T1000 (cell line): ENCODE measurements at places on chromosomes 1 and 21.

- DNase-seq, result peak; percentile 25
These were observed 36.2 kb upstream of the BTG2 start for GRCh38 chr1:203268901-203269653.

DNA sequence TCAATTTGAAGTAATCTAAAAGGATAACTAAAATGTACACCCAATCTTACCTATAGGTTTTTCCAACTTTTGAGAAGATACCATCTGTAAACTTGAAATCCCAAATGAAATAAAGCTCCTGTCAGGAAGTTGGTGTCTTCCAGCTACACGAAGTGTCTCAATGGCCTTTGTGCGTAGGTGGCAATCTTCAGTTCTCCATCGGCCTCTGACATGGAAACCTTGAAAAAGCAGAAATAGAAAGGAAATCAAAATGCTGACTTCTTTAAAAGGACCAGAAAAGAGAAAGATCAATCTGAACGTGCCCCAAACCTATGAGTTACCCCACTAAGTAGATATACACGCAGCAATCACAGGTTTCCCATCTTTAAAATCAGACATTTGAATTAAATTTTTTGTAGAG lies 10.0 kb downstream of the MKNK1 start:
- DNase-seq, result no peak

- DNase-seq, result no peak
These were observed 32.5 kb downstream of the SASS6 start for GRCh38 chr1:100100202-100100601.

DNA sequence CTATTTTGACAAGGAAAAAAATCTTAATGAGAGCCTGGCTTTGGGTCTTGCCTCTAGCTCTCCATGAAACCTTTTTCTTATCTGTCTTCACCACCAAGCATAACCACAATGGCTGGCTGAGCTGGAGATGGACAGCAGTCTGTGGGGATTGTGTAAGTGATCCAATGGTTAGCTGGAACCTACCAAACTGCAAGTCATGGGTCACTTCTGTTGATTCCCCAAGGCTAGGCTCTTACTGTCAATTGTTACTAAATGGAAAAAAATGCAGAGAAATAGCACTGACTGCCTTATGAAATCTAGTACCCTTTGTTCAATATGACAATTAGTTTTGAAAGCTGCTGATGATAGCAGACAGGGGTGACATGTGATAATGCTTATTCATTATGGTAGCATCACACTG lies 359.0 kb downstream of the ST6GALNAC3 start:
- DNase-seq, result no peak

DNA sequence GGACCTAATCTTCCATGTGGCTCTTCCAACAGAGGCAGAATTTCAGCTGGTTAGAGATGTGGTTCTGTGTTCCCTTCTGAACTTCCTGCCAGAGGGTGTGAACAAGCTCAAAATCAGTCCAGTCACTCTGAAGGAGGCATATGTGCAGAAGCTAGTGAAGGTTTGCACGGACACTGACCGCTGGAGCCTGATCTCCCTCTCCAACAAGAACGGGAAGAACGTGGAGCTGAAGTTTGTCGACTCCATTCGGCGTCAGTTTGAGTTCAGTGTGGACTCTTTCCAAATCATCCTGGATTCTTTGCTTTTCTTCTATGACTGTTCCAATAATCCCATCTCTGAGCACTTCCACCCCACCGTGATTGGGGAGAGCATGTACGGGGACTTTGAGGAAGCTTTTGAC lies 17.3 kb downstream of the TENT5C start:
- DNase-seq, result no peak

- no peak for DNase-seq
These were observed 101.2 kb upstream of the CD55 start for GRCh38 chr1:207219979-207220889.

DNA sequence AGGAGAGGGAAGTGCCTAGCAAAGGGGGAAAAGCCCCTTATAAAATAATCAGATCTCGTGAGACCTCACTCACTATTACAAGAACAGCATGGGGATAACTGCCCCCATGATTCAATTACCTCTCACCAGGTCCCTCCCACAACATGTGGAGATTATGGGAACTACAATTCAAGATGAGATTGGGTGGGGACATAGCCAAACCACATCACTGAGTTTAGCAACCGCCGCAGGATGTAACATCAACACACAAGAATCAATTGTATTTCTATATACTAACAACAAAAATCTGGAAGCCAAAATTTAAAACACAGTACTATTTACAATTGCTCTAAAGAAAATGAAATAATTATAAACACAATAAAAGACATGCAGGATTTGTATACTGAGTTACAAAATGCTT lies 21.9 kb downstream of the DIRAS3 start:
- DNase-seq, result no peak

GRCh38 chr21:33587792-33588484 lies 546 bp downstream of the DONSON start:
- DNase-seq, result peak; percentile 34

DNA sequence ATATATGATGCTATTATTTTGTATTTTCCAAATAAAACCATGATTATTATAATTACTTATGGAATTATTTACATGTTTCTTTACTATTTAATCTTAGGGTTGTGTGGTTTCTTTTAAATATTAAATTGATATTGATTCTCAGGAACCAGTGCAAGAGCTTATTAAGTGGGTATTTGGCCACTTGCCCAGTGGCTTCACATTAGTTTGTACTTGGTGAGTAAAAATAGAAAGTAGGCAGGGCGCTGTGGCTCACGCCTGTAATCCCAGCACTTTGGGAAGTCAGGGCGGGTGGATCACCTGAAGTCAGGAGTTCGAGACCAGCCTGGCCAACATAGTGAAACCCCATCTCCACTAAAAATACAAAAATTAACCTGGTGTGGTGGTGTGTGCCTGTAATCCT lies 497.1 kb downstream of the PTPRC start:
- no peak for DNase-seq

DNA sequence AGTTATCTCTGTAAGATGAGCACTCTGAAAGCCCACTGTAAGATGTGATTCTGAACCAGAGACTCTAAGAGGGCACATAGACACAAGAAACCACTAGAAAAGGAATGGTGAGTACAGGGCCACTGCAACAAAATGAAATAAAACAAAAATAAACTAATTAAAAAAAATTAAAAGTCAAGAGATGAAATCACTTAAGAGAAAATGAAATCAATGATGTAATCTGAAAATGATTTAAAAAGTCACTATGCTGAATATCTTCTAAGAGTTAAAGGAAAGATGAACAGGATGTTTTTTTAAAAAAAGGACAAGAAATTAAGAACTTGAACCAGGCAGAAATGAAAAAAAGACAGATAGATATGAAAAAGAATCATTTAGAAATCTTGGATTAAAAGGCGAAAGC lies 110.6 kb upstream of the OLIG2 start:
- DNase-seq, result no peak

DNA sequence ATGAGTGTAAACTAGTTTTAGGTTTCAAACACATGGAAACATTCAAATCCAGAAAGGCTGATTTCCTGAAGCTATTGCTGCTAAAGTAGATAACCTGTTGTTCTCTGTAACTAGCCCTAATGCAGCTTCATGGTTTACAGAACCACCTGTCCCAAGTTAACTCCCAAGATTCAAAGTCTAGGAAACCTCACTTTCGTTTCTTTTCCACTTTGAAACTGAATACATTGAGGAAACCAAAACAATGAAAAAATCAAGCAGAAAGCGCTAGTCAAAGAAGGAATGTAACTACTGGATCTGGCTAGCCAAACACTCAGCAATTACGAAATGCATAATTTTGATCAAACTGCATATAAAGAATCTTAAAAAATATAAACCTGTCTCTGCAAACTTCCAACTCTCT lies 17.8 kb downstream of the SLC16A1 start:
- no peak for DNase-seq

GRCh38 chr1:2451741-2452140 lies 24.3 kb upstream of the PLCH2 start:
- peak; percentile 64 for DNase-seq

DNA sequence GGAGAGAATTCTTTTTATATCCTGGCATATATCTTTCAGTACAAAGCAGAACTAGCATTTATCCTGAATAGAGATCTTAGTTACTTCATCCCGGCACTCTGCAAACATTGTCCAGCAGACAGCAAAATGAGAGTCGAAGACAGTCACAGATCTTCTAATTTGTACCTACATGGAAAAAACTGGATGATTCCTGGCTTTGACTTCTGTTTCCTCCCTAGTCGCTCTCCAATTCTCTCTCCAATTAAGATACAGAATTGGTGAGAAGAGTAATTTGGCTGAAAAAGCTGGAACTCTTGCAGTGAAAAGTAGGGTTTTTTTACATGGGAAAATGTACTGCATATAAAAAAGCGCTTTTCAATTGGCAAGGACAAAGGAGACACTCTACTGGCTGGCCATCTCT lies 151.1 kb upstream of the C8B start:
- DNase-seq, result no peak

DNA sequence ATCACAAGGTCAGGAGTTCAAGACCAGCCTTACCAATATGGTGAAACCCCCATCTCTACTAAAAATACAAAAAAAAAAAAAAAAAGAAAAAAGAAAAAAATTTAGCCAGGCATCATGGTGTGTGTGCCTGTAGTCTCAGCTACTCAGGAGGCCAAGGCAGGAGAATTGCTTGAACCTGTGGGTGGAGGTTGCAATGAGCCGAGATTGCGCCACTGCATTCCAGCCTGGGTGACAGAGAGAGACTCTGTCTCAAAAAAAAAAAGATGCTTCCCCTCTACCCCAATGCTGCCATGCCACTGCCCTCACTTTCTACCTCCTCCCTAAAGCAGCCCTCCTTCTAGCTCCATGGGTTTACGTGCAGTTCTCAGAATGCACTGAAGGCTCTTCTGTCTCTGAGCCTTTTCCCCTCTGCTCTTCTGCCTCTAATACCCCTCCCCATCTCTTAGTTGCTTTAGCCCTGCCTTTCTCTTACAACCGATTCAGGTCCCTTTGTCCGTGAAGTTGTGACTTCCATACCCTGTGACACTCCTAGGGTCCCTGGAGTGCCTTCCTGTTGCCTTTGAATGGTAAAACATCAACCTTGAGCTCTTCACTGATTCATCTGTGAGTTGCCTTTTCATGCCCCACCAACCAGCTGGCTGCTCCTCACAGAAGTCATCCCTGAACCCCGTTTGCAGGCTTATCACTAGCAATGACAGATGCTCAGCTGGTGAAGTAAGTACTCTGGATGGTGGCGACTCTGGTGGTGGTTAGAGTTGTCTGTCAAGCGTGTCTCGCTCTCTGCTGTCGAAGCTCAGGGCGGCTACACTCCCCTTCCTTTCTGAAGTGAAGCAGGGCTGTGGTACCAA lies 234.9 kb downstream of the RHOU start:
- DNase-seq, result no peak

- peak; percentile 22 for DNase-seq
These were observed 35.2 kb upstream of the MAB21L3 start for GRCh38 chr1:116075990-116076389.
